NCI-H1048 (cell line): ENCODE measurements at places on chromosomes 7 and 10.

- DNase-seq, result no peak
Observed at GRCh38 chr10:72044417-72045041, 43.8 kb downstream of the SPOCK2 start.

DNA sequence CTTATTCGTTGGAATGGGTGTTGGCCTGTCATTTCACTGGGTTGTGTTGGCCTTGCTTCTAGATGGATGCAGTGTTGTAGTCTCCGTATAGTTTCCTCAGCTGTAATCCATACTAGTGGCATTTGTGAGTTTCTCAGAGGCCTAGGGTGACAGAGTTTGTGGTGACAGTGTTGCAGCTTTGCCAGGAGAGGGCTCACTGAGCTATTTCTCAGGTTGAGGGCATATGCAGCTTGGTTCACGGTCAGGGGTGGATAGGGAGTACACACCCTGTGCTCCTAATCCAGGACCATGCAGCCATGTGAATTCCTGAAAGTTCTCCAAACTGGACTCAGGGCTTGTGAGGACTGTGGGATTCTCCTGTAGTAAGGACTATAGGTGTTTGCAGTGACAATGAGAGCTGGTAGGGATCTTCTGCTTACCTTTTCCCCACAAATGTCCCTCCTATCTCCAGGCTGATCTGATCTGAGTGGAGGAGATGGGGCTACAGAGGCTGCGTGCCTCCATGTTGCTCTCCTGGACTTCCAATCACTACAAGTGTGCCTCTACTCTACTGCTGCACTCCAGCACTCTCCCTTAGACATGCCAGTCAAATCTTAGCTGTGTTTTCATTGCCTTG is 229.0 kb downstream of the STK31 start:
- DNase-seq, result peak; percentile 6

- DNase-seq, result no peak
Observed at GRCh38 chr7:26792006-26792405, 72.4 kb downstream of the SKAP2 start.

- DNase-seq, result no peak
Observed at GRCh38 chr10:22927661-22928403, at the start of gene ARMC3. Gene ARMC3, plus strand, starts transcription at chr10:22928053. Its CDS starts 3,944 bp downstream, at chr10:22931997.

GRCh38 chr7:148712678-148713329 is 14.1 kb downstream of the CUL1 start:
- no peak for DNase-seq

DNA sequence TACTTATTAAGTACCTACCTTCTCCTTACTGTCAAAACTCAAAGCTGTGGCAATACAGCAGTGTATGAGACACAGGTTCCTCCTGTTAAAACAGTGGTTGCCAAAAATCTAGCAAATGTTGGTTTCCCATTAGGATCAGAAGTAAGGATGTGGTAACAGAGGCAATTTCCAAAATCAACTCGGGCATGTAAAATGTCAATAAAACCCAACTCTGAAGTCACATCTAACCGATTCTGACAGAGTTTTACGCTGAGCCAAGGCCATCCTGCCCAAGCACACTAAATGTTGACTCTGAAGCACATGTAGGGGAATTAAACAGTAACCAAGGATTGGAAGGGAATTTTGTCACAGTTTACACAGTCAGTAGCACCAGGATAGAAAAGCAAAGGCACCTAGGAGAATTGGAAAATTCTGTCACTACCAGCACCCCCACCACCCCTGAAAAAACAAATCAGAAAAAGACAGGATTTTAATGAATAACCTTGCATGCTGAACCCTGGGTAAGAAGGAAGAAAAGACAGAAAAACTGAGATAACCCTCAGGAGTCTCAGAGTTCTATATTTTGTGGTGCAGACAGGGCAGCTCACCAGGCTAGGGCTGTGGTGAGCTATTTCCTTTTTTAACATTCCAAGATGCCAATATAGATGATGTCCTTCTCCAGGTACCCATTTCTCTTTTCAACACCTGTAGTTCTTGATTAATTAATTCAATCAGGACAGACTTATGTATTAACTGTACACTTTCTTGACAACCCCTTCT is 119.5 kb downstream of the DOCK4 start:
- no peak for DNase-seq

- DNase-seq, result no peak
Observed at GRCh38 chr10:86312701-86313270, 53.8 kb downstream of the GRID1 start.

DNA sequence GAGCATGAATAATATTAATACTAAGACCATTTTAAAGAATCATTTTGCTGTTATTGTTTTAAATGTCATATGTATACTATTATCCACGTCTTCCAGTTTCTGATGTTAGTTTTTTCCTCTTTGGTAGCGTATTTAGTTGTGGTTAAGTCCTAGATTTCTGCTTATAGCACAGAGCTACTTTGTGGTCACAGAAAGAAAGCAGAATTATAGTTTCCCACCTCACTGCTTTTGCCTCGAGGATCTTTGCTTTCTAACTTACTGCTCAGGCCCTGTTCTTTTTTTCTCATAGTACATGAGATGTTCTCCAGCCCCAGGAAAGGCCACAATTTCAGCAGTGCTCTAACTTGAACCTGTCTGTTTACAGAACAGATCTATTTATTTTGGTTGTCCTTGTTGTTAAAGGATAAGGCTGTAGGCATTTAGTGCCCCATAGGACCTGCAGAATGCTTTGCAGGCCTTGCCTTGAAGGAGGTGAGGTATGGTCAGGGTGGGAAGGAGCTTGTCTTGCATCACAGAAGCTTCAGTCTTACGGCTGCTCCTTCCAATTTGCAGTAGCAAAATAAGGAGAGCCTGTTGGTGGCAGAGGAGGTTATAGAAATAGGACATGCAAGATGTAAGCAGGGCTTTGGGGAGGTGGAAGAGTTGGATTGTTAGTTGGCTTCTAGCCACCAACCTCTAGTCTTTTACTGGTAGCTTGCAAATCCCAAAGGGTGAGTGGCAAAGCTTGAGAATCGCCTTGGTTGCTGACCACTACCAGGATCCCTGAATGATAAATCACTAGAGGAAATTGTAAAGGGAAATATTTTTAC is 129.1 kb downstream of the LRRC4 start:
- no peak for DNase-seq

DNA sequence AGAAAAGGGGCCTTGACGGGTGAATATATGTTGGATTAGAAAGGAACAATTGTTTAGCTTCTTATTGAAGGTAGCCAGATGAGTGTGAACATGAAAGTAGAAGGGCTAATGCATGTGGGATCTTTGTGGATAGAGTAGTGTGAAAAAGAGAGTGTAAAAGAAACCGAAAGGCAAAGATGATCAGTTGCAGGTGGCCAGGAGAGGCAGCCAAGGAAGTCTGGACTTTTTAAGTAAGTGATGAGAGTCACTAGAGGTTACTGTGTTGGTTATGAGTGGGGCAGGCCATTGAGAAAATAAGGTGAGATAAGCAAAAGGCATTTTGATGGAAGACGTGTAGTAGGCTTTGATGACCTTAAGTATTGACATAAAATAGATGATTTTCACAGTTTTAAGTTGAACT is 64.7 kb upstream of the ETV1 start:
- DNase-seq, result no peak

GRCh38 chr7:102182016-102182415 is 104.7 kb upstream of the SH2B2 start:
- DNase-seq, result no peak

- DNase-seq, result no peak
Observed at GRCh38 chr10:35821339-35821911, 179.3 kb upstream of the FZD8 start.

- no peak for DNase-seq
Observed at GRCh38 chr7:76267107-76267893, 35.2 kb upstream of the HSPB1 start.

DNA sequence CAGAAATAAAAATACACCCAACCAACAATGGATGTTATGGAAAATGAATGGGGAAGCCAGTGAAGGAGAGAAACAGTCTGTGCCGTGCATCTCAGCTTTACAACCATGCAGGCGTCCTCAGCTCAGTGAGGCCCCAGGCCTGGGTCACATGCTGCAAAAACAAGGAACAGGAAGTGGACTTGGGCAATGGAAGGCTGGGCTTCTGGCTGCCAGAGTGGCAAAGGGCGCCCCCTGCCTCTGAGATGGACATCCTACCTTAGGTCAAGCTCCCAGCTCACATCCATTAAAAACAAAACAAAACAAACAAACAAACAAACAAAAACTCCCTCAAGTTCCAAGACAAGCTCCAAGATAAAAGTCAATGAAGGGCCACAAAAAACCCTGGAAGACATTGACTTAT is 54.7 kb upstream of the AFAP1L2 start:
- DNase-seq, result no peak

DNA sequence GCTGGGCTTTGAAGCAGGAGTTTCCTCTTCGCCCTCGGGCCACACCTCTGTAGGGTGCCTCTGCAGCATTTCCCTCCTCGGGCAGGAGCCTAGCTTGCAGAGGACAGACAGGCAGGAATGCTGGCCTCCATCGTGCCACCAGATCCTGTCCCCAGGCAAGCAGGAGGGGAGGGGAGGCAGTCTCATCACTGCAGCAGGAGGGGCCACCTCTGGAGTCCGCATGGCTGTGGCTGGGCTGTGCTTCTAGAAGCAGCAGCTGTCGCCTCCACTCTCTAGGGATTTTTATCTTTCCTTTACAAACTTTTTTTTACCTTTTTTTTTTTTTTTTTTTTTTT is 181.4 kb downstream of the CUX1 start:
- DNase-seq, result no peak

DNA sequence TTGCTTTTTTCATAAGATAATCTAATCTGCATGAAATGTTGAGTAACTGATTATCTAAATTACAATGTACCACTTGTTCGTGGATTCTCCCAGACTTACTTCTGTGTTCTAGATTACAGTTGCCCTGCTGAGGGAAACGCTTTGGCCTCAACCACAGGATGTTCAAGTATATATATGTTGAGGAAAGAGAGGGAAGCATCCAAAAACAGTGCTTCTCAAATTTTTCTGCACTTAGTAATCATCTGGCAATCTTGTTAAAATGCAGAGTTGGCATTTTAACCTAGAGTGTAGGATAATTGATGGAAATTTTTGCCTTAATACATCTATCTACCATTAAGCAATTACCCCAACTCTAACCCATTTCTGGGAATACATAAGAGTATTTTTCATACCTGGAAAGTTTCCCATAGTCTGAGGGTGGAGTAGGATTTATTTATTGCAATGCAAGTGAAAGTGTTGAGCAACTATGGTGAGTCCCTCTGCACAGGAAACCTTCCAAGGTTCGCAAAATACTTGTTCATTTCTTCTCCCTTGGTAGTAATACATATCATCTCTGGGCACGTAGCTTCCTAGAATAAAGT is 59.6 kb upstream of the C1GALT1 start:
- DNase-seq, result no peak

- DNase-seq, result no peak
Observed at GRCh38 chr10:99665304-99665703, 6.0 kb downstream of the ENTPD7 start.

GRCh38 chr10:18583575-18584270 is 67.7 kb downstream of the NSUN6 start:
- no peak for DNase-seq

DNA sequence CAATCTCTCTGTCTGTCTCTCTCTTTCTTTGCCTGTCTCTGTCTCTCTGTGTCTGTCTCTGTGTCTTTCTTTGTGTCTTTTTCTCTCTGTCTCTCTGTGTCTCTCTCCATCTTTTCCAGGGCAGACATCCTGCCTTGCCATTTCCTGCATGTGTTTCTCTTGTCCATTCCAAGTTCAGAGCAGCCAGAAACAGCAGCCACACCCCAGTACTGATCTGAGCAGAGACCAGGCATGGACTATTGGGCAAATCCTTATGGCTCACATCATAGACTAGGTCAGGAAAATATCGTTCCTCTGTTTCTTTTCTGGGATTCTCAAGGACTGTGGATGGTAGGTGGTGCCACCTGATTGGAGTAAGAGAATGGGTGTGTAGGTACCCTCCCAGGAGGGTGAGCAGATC is 95.8 kb downstream of the RAMP3 start:
- no peak for DNase-seq

DNA sequence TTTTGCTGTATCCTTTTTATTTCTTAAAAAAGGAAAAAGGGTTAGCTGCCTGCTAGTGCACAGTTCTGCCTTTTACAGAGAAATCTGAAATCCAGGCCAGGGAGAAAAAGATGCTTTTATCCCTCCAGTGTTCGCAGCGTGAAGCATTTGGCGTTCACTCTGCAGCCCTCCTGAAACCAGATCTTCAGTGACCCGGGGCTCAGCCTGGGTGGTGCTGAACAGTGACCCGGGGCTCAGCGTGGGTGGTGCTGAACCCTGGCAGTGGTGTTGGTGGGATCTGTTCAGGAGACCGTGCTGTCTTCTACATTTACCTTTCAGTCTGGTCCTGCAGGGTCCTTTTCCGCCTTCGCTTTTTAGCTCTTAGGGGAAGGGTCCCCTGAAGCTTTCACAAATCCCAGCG is 164.7 kb upstream of the KLF6 start:
- DNase-seq, result no peak

DNA sequence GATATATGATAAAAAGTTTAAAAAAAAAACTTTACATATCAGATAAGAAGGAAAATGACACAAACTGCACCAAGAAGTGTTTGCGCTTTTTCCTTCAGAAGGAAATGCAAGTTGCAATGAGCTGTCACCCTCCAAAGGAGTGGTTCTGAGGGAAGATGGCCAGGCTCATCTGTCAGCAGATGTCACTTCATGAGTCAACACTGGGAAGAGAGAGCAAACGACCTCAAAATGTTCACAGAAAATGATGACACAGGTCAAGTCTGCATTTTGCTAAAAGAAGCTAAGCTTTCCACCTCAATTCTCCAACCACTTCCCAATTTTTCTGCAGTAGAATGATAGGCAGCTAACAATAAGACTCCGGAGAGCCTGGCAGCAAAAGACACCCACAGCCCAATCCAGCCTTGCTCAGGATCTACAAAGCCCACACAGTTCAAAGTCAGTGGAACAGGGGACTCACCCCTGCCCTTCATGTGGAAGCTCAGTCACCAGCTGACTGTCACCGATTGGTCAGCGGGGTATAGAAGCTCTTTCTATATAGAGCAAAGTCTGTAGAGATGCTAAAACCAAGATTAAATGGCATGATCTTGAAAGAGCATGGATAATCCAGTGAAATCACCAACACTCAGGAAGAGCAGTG is 155.1 kb upstream of the NEBL start:
- no peak for DNase-seq

- no peak for DNase-seq
Observed at GRCh38 chr7:118352867-118353453, 128.5 kb downstream of the ANKRD7 start.

GRCh38 chr10:45008524-45009161 is 7.9 kb downstream of the ZNF22 start:
- DNase-seq, result peak; percentile 77
